ENCODE measurements at places on chromosomes 6 and 20. TPM values are rescaled to one million over a fixed set of nuclear protein-coding genes. Genes with fewer than 3 reads are reported as not detected.

Gene MMP24
- not detected for total RNA-seq

Gene EXOC2
- total RNA-seq: 34.4 TPM

Gene APMAP
- total RNA-seq: 41.9 TPM

Gene DEK
- 204 TPM for total RNA-seq

Gene DUSP15
- not detected for total RNA-seq

Gene FOXQ1
- not detected for total RNA-seq

Gene HLA-DMB
- 9.2 TPM for total RNA-seq

Gene MUC21
- not detected for total RNA-seq

Gene ELOVL4
- total RNA-seq: 0.31 TPM

Gene ZBTB12
- total RNA-seq: 1.5 TPM

Gene ASIP
- not detected for total RNA-seq

Gene OPN5
- not detected for total RNA-seq

Gene CFB
- total RNA-seq: not detected

Gene TFAP2A
- total RNA-seq: not detected

Gene SNAI1
- total RNA-seq: not detected

Gene PI16
- 2.7 TPM for total RNA-seq

Gene NKX2-4
- not detected for total RNA-seq

Gene POLR3F
- total RNA-seq: 7.6 TPM

Gene GTSF1L
- 0.29 TPM for total RNA-seq

Gene SLC17A3
- 0.18 TPM for total RNA-seq

Gene KCNQ2
- total RNA-seq: not detected

Gene SYS1
- total RNA-seq: 25.4 TPM

Gene IL17F
- 0.65 TPM for total RNA-seq
